ENCODE measurements at places on chromosomes 3 and 15. TPM values are rescaled to one million over a fixed set of nuclear protein-coding genes. Genes with fewer than 3 reads are reported as not detected.

DNA sequence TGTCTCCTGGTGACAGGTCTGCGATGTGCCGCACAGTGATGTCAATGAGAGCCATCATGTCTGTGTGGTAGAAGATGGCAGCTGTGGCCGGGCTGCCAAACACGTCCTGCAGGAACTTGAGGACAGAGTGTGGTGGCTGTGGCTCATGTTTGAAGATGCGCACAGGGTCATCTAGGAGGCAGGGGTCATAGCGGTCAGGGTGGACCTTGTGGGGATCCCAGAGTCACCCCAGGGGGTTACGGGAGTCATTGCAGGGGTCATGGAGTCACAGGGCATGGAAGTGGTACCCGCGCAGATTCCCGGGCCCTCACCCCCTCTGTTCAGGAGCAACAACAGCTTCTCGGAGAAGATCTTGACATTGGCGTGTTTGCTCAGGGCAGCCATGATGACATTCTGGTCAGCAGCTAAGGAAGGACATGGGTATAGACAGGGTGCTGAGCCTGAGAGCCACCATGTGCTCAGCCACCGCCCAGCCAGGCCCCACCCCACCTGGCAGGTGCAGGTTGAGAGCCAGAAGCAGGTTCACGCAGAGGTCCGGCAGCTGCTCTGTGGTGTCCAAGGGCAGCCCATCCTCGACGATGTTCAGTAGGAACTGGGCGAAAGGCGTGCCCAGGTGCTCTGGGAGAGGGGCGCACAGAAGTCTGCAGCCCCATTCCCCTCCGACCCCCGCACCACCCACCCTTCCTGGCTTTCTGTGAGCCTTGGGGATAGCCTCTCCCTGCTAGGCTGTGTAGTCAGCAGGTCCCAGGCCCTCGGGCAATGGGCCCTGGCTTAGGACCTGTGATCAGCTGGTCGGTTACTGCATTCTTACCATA, 6.9 kb downstream of the NCKIPSD start:
- DNase-seq = no peak

The NRG4 gene
- not detected for total RNA-seq

- DNase-seq = no peak
Observed at GRCh38 chr3:38151667-38152265, 13.3 kb downstream of the MYD88 start.

- no peak for DNase-seq
Observed at GRCh38 chr15:91073077-91073476, 27.0 kb upstream of the SV2B start.

DNA sequence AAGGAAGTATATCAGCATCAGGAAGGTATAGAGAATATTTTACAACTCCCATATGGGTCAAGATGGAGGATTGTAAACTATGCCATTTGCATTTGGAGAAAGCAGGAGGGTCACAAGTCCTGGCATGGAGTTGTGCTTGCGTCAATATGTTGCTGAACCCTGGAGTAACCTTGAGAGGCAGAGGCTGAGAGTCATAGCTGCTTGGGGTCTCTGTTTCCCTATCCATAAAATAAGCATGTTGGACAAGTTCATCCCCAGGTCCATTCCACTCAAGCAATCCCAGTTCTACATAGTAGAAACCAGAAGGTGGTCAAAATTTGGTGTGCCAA, 273.6 kb downstream of the MECOM start:
- no peak for DNase-seq

The RBMS3 gene
- total RNA-seq = 24.2 TPM

DNA sequence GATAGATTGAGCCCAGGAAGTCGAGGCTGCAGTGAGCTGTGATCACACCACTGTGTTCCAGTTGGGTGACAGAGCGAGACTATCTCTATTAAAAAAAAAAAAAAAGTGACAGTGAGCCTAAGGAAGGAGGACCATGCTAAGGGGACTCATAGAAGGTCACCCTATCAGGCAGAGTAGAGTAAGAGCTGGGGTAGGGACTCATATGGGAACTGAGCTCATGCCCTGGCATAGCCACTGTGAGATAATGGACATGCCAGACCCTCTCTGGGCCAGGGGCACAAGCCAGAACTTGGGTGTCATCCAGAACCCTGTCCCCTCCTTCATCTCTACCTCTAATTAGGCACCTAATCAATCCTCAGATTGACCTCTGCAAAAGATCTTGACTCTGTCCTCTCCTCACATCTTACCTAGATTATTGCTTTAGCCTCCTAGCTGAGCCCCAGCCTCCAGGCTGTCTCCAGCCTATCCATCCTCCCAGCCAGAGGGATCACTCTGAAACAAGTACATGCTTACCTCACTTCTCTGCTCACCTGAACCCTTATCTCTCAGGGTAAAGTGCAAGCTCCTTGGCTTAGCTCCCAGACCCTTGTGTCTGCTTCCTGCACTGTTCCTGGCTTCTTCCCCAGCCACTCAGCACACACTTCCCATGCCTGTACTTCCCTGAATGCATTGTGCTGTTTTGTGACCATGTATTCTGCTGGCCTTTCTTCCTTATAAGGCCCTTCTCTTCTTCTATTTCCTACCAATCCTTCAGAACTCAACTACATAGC, 76.4 kb downstream of the DAPK2 start:
- DNase-seq = peak; percentile 20

DNA sequence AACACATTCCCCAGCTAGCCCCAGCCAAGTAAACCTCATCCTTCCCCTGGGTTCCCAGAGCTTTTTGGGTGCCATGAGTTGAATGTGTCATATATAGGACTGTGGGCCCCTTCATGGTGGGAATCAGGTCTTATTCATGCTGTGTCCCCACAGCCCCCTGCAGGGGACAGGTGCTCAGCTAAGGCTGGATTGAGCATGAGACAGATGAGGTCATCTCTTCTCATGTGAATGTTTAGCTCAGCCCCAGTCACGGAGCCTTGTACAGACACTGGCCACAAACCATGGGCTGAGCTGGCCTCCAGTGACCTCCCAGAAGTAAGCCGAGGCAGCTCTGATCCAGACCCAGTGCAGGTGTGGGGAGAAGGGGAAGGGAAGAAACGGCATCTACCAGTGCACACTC, 70.7 kb downstream of the C3orf70 start:
- no peak for DNase-seq

DNA sequence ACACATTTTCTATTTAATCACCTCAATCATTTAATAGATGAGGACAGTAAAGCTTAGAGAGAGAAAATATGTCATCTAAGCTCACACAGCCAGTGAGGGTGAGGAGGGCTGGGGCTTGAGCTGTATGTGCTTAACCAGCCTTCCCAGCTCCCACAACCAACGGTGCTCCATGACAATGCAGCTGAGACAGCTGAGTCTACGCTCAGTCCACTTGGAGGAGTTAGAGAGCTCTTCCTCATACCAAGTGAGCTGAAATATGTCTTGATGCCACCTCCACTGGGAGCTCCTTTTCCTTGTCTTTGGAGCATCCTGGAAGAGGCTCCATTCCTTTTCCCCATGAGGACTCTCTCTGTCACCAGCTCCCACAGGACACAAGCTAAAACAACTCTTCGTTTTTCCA, 9.3 kb downstream of the HOMER2 start:
- DNase-seq = no peak

DNA sequence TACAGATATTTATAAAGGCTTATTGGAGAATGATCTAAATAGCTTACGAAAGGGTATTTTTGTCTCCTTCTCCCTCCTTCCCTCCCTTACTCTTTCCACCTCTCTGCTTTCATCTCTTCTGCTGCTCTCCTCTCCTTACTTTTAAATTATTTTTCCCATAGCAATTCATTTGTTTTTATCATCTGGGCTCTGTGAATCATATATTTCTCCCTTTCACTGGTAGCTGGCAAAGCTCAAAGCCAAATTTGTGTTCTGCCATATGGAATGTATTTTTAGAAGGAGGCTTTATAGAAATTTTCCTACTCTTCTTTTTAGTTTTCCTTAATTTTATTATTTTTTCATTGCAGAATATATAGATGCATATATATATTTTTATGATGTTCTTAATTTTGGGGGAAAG, 385.8 kb downstream of the C3orf38 start:
- no peak for DNase-seq

DNA sequence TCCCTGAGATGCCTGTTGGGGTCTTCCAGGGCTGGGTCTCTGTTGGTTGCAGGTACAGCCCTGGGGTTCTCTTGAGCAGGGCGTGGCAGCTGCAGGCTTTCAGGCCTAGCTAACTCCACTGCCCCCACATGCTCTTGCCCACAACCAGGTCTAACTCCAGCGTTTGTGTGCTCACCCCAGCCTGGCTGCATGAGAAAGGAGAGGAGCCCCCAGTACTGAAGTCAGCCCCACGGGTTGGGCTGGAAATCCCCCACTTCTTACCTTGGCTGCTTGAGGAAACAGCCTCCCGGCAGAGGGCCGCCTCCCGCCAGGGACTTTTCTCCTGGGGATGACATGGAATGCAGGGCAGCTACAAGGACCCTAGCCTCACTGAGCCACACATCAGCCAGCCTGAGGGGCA, 16.7 kb upstream of the DLL4 start:
- DNase-seq = no peak

DNA sequence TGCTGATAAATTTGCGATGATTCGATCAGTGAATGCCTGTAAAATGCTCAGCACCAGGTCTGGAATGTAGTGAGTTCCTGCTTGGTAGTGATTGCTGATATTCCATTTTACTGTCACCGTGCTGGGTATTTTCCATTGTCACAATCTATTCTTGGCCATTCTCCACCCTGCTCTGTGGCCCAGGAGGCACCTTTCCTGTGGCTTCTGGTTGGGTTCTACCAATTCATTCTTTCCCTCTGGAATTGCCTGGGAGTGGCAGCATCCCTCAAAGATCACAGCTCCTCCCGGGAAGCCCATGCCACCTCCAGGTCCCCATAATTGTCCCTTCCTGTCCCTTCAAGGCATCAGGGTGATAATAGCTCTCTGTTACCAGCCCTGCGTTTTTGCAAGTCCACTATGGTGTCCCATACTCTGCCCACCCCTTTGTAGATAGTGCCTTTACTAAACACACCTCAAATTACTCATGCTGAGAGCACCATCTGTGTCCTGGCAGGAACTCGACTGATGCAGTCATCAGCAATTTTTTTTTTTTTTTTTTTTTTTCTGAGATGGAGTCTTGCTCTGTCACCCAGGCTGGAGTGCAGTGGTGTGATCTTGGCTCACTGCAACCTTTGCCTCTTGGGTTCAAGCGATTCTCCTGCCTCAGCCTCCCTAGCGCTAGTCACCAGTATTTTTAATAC, 177.8 kb upstream of the PROK2 start:
- DNase-seq = no peak

- DNase-seq = peak; percentile 88
Observed at GRCh38 chr15:57395292-57395691, 19.0 kb downstream of the CGNL1 start.

GRCh38 chr3:65836047-65836446, 202.7 kb downstream of the MAGI1 start:
- no peak for DNase-seq

DNA sequence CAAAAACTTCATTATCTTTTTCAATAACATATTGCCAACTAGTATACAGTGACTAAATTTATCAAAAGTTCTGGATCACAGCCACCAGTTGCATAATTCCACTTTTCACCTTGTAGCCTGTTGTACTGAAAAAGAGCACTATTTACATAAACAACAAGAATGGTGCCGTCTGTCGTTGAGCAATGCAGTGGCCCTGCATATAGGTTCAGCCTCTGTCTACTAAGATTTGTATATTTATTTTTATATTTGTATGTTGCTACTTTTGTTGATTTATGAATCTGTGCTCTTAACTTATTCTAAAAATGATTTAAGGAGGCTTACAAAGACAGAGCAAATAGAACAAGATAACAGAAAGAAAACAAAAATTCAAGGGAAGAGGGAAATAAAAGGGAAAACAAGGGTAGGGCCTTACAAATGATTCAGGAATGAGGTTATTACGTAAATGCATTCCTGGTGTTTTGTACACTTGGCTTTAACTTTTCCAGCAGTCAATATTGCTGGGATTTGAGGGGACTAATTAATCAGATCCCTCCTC, 257.6 kb upstream of the STT3B start:
- peak; percentile 74 for DNase-seq

The CHRM5 gene
- total RNA-seq = 0.20 TPM

DNA sequence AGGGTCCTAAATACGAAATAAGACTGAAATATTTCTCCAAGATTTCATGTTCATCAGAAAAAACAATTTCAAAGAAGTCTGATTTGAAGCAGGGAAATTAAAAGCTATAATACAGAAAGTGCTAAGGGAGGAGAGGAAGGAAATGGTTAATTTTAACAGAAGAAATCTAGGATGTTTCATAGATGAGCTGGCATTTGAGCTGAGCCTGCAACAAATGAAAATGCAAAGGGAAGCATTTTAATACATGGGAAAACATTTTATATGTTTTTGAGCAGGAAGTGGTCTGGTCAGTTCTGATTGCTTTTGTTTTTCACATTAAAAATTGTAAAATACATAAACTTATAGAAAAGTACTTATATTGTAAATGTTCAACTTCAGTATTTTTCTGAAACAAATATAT, 17.2 kb upstream of the RAP2B start:
- peak; percentile 58 for DNase-seq

DNA sequence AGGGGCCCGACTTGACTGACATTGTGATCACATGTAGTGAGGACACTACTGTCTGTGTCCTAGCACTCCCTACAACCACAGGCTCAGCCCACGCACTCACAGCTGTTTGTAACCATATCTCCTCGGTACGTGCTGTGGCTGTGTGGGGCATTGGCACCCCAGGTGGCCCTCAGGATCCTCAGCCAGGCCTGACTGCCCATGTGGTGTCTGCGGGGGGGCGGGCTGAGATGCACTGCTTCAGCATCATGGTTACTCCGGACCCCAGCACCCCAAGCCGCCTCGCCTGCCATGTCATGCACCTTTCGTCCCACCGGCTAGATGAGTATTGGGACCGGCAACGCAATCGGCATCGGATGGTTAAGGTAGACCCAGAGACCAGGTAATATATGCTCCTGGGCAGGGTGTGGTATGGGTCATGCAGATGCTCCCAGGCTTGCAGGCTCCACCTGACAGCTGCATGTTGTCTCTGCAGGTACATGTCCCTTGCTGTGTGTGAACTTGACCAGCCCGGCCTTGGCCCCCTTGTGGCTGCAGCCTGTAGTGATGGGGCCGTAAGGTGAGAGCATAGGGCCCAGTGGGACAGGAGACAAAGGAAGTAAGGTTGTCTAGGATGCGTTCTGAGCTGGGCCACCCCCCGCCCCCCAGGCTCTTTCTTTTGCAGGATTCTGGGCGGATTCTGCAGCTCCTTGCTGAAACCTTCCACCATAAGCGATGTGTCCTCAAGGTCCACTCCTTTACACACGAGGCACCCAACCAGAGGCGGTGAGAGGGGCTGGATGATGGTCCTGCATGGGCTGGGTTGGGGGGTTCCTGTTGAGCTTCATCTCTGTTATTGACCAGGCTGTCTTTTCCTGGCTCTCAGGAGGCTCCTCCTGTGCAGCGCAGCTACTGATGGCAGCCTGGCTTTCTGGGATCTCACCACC, 4.4 kb downstream of the DALRD3 start:
- DNase-seq = peak; percentile 66

GRCh38 chr3:189630767-189631372, 319 bp upstream of the TP63 start:
- no peak for DNase-seq

The GHSR gene
- total RNA-seq = not detected

- no peak for DNase-seq
Observed at GRCh38 chr15:95142531-95142930, 911.2 kb downstream of the MCTP2 start.

- no peak for DNase-seq
Observed at GRCh38 chr15:63803106-63803886, 30.5 kb downstream of the HERC1 start.

Measured in lung microvascular endothelial cell (primary cell).